CD4-positive, alpha-beta T cell treated with Interleukin-21 for 1 hour (primary cell): ENCODE measurements at places on chromosomes 2 and 18.
A peak's percentile ranks its signal among the peaks of the same experiment; 100 is the strongest.

- DNase-seq, result no peak
These were observed 138.8 kb upstream of the GPC1 start for GRCh38 chr2:240296476-240297255.

DNA sequence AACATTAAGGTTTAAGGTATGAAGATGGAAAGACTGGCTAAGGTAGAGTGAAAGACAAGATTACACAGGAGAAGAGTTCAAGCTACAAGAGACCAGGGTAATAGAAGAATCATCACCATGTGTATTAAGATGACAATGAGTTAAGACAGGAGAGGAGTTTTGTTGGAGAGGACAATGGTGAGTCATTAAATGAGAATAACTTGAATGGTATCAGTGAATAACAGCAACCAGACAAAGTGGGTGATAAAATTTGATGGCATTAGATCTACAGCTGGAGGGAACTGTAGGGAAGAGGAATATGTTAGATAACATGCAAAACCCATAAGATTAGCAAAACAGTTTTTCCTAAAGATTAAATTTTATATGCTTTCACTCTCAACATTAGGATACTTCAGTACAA lies 18.8 kb upstream of the ENOSF1 start:
- DNase-seq, result no peak

DNA sequence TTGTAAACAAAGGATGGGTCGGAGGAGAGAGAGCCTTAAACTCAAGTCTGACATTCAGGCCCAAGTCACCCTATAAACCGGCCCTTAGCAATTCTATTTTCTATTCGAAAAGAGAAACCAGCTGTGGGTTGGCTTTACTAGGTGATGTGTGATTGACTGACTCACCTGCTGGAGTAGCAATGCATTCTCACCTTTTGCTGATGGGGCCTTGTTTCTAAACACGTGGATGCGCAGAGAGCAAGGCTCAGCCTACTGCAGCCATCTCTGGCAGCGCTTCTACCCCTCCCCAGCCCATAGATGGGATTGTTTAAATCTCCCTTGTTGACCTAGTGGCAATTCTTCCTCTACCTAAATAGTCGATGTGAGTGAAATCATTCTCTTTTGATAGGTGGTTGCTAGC lies 138.5 kb downstream of the MEIS1 start:
- DNase-seq, result no peak

DNA sequence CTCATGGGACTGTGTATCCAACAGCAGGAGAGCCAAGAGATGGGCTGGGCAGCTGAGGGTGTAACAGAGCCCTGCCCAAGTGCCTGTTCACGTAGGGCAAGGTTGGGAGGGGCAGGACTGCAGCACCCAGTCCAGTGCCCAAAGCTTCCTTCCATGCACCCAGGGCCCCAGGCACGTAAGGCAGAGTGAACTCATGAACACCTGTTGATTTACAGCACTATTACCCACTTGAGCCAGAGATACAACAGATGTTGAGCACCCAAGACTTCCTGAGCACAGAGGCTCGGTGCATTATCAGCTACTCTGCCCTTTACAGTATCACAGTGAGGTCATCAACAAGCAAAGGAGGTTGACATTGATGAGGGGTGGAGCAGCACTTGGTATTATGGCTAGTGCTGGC lies 50.2 kb upstream of the FHL2 start:
- DNase-seq, result no peak

DNA sequence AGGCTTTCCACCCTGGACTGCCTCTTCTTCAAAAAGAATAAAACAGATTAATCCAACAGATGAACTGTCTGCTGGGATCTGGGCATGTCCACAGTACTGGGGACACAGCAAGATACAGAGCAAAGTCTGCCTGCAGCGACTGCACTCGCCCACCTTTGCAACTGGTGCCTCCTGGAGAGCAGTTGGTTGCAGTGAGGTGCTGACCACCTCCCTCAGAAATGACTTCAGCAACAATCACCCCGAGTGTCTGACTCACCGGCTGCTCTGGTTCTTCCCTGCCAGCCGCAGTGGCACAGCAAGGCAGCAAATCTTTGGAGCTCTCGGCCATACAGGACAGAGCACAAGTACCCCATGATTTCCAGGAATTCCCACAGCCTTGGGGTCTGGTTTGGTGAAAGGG lies 179.7 kb downstream of the ANAPC1 start:
- no peak for DNase-seq

DNA sequence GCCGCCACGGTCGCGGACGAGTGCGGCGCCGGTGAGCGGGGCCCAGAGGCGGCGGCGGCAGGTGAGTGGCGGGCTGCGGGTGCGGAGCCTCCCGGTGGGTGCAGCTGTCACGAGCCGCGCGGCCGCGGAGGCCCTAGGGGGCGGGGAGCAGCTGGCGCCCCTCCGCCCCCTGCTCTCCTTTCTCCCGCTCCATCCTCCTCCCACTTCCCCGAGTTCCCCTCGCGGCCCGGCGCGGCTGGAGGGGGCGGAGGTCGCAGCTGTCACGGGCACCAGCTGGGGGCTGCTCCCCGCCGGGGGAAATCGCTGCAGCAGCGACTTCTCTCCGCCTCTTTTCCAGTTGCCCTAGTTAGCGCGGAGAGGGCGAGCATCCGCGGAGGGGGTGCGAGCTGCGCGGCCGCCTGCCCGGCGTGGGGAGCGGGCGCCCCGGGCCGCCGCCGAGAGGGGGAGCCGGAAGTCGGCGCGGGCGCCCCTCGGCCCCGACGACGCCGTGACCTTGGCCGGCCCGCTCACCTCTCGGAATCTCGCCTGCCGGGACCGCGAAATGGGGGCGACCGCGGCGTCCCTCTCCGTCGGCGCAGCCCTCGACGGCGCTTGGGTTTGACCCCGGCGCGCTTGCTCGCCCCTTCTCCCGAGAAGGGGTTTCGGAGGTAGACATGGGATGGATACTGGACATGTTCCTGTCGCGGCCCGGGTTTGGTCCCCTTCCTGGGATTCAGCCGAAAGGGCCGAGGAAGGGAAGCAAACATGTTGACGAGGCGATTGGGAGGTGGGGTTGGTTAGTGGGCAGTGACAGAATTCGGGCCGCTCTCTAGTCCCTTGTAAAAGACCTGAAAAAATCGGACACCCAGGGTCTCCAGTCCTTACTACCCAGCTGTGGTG lies 727 bp downstream of the NCOA1 start:
- peak; percentile 76 for DNase-seq

- no peak for DNase-seq
These were observed 407.1 kb downstream of the CDH19 start for GRCh38 chr18:66196805-66197204.

DNA sequence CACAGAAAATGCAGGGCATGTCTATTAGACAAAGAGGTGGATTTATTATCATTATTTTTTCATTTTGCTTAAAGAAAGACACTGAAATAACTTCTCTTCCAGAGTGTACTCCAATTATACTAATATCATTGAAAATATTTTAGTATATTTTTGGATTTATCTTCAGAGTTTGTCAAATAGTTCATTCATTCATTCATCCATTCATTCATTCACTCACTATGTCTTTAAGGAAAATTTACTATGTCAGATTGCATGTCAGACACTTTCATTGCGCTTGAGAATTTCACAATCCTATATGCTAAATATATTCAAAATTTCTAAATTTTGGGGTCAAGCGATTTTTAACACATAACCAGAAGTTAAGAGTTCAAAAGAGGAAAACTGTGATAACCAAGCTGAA lies 479.1 kb downstream of the ZEB2 start:
- no peak for DNase-seq
